ENCODE measurements at places on chromosomes 11 and 22. TPM values are rescaled to one million over a fixed set of nuclear protein-coding genes. Genes with fewer than 3 reads are reported as not detected.

KRTAP5-7 gene
- not detected for polyA plus RNA-seq

DNA sequence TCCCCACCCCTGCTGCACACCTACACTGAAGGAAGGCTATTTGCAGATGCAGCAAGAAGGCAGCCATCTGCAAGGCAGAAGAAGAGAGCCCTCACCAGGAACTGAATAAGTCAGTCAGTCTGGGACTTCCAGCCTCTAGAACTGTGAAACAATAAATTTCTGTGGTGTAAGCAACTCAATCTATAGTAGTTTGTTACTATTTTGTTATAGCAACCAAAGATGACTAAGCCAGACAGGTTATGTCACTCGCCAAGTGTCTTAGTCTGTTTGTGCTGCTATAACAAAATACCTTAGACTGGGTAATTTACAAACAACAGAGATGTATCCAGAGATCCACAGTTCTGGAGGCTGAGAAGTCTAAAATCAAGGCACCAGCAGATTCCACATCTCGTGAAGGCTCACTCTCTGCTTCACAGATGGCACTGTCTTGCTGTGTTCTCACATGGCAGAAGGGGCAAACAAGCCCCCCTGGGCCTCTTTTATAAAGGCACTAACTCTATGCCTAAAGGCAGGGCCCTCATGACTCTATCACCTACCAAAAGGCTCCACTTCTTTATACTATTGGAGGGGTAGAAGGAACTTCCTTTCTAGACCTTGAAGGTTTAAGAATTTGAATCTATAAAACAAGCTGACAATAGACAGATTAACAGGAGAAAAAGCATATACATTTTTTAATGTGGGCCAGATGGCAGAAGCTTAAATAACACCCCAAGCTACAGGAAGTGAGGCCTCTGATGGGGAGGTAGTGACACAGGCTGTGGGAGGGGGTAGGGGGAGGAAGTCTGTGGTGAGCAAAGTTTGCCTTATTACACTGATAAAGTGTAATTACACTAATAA is 12.3 kb downstream of the APOL6 start:
- peak; percentile 64 for DNase-seq

DNA sequence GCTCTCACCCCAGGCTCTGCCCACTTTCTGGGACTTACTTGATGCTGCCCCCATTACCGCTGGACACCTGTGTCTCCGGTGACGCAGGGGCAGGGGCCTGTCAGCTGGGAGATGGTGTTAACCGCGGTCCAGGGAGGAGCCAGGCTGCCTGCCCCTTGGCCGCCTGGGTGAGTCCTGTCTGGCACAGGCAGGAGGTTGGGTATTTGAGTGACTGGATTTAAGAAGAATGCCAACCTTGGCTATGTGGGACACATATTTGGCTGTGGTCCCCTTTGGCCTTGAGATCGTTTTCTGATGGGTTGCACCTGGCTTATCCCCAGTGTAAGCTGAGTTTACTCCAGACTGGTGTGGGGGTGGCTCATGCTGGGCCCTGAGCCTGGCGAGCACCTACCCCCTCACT is 2.5 kb downstream of the MUC6 start:
- DNase-seq, result no peak

DNA sequence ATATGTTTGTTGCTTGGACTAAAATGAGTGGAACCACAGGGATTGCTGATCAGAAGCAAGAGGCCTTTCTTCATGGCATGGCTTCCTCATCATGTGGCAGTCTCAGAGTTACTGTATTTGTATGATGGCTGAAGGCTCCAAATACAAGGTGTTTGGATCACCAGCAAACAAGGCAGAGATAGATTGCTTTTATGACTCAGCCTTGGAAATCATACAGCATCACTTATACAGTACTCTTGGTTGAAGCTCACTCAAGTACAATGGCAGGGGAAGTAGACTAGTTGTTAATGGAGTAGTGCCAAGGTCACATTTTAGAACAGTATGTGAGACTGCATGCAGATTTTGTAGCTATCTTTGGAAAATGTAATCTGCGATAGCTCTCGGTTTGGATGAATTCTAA is 16.6 kb downstream of the CAPRIN1 start:
- DNase-seq, result no peak

- no peak for DNase-seq
Observed at GRCh38 chr22:22605074-22605404, 39.4 kb upstream of the GGTLC2 start.

DNA sequence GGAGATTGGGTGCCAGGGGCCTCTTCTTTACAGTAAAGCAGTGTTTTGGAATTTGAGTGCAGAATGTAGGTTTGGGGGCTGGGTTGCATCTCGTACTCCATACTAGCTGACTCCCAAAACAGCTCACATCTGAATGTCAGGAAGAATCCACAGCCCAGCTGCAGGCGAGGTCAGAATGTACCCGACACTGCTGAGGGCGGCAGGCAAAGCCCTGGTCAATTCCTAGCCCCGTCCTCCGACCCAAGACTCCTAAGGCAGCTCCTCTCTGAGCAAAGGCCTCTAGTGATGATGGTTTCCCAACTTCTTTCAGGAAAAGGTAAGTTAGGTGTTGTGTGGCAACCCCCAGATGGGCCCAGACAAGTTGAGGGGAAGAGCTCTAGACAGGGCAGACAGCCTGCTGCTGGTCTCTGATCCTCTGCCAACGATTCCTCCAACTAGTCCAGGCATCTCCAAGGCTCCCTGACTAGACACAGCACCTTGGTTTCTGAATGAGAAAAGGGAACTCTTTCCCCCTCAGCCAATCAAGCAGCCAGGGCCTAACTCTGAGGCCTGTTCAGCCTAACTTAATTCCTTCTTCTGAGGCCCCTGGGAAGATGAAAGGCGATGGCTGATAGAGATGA is 8.6 kb downstream of the LARGE2 start:
- DNase-seq, result no peak

GRCh38 chr11:92506809-92507336 is 282.3 kb downstream of the FAT3 start:
- no peak for DNase-seq

DNA sequence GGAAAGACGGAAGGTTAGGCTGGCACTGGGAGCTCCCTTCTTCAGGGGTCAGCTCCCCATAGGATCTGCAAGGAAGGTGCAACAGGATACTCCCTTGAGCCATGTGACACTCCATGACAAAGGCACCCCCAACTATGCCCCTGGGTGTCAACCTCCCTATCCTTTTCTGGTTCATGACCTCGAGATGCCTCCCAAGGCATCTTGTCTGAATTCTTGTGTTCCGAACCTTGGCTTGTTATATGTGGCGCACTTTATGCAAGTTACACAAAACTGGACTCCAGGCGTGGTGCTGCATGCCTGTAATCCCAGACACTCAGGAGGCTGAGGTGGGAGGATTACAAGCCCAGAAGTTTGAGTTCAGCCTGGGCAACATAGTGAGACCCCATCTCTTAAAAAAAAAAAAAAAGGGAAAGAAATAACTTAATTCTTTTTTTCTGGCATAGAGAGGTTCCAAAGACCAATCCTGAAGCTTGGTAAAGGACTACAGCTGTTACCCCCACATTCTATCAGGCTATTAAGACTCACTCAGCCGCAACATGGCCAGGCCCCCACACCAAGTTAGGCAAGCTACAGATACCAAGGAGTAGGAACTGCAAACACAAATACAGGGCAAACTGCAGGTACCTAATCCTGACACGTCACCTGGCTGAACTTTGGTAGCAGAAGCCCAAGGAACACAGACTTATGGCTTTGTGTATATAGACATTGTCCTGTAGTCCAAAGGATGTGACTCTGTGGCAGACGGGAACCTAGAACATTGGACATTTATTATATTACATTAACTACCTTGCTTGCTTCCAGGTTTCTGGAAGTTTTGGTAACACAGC is 1.4 kb downstream of the C11orf24 start:
- DNase-seq, result no peak

GRCh38 chr22:39546889-39547586 is 14.5 kb upstream of the RPS19BP1 start:
- DNase-seq, result no peak

Measured in CD4-positive, CD25-positive, alpha-beta regulatory T cell (primary cell).